Ovary (tissue), 10 donors: ENCODE measurements at places on chromosomes 6 and 20. TPM values are rescaled to one million over a fixed set of nuclear protein-coding genes. Genes with fewer than 3 reads are reported as not detected.

RAET1L gene
- not detected for total RNA-seq

DNA sequence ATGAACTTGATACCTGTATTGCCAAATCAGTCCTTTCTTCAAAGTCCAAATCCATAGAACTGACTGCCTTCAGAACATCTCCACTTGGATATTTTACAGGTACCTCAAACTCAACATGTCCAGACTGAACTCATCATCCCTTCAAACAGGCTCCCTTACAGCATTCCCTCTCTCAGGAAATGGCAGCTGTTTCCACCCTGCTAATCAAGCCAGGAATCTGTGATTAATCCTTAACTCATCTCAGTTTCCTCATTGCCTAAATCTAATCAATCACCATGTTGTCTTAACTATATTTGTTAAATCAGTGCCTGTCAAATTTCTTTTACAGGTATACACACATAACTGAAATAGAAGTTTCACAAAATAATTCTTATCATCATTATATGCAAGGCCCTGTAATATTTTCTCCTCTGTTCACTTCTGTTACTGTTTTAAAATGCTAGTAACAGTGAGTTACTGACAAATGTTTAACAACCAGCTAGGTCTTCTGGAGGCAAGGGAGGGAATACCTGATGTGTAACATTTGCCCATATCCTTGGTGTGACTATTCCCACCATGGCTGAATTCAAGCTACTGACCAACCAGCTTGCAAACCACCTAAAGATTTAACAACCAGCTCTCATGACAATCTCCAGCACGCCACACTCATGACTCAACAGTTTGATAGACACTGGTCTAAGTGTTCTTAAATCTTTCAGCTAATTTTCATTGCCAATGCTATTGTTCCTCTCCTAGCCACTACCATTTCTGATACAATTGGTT, 124.9 kb downstream of the ADAT2 start:
- no peaks in the 10 kb centered on the region for H3K36me3 ChIP-seq
- H3K4me3 ChIP-seq: no peak overlapping the region
- no peak overlapping the region for H3K27ac ChIP-seq
- DNase-seq: no peak
- no peaks in the 10 kb centered on the region for H3K27me3 ChIP-seq

TP53TG5 gene
- not detected for total RNA-seq

MMP24 gene
- total RNA-seq: 1.2 TPM

GRCh38 chr6:14321992-14322772, 204.6 kb downstream of the CD83 start:
- no peak overlapping the region for H3K4me3 ChIP-seq
- H3K27ac ChIP-seq: no peak overlapping the region
- H3K4me1 ChIP-seq: no peaks in the 10 kb centered on the region
- DNase-seq: no peak

GPX5 gene
- not detected for total RNA-seq

DNA sequence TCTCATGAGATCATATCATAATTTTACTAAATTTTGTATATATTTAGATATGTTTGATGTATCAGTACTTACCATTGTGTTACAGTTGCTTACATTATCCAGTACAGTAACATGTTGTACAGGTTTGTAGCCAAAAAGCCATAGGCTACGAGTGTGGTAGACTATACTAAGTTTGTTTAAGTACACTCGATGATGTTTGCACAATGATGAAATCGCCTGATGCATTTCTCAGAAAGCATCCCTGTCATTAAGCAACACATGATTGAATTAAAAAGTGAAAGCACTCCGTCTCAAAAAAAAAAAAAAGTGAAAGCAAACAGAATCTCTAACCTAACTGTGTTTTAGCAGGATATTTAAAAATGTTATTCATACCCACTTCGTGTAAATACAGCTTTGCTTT, 104.9 kb upstream of the TFAP2D start:
- no peak for DNase-seq
- no peaks in the 10 kb centered on the region for H3K36me3 ChIP-seq
- H3K4me3 ChIP-seq: no peak overlapping the region
- H3K27me3 ChIP-seq: no peaks in the 10 kb centered on the region
- H3K27ac ChIP-seq: no peak overlapping the region
